ENCODE measurements at places on chromosomes 1 and 21.

DNA sequence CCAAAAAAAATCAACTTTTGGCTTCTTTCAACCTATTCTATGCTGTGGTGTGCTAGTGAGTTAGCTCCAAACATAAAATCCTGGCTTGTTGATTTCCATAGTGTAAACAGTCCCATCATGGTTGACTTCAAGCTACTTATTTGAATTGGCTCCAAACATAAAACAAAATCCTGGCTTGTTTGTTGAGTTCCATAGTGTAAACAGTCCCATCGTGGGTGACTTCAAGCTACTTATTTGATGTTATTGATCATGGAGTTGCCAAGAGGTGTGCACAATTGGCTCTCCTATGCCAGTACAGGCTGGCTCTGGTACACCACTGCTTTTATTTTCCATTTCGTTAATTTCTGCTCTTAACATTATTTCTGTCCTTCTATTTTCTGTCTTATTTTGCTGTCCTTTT is 1.8 kb upstream of the COA6 start:
- no peak for DNase-seq

GRCh38 chr1:34290831-34291230 is 114.1 kb downstream of the C1orf94 start:
- no peak for DNase-seq

GRCh38 chr1:220347654-220348175 is 75.5 kb upstream of the RAB3GAP2 start:
- DNase-seq, result no peak

DNA sequence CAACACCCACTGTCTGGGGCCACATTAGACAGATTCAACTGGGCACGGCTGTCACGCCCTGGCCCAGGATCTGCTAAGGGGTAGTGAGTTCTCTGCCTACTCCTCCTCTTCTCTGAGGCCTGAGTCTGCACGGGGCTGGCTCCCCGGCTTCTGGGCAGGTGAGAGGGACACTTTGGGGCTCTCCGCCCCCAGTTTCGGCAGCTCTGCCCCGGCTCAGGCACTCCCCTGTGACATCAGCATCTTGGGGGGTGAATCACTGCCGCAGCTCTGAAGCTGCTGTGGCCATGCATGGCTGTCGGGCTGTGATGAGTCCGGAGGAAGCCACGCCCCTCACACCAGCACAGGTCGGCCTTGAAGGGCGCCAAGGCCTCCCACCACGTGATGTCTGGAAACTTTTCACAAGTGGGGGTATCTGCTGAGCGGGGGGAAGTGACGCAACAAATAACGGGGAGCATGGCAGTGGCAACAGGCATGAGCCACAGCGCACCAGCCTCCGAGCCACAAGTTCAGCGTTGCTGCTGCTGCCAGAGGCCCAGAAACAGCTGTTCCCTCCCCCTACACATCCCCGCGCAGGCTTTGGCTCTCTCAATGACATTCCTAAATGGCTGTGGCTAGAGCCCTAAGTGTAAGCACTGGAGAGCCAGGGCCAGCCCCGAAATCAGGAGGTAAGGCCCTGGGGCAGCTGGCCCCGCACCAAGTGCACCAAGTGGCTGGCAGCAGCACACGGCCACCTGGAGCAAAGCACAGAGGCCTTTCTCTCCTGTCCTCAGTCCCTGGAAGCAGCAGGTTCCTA is 26.3 kb downstream of the ZBTB17 start:
- no peak for DNase-seq

- no peak for DNase-seq
These were observed 72.3 kb downstream of the HUNK start for GRCh38 chr21:31945141-31945540.

DNA sequence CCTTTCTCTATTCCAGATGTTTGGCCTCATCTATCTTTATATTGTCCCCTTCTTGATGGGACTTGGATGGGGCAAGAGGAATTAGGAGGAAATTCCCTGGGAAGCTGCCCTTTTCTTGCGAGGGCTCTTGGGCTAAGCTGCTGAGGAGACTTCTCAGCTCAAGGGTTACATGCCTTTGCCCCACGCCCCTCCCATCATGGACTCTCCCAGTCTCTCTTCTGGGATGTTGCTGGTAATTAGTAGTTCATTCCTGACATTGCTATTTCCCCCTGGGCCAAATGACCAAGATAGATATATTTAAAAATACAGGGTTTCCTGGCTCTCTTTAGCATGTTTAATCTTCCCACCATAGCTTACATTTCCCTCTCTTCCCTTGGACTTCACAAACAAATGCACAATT is 90.6 kb upstream of the RALGPS2 start:
- no peak for DNase-seq

GRCh38 chr1:218633238-218633988 is 288.3 kb downstream of the TGFB2 start:
- no peak for DNase-seq

- no peak for DNase-seq
These were observed 416.9 kb upstream of the USP24 start for GRCh38 chr1:55632058-55632457.

DNA sequence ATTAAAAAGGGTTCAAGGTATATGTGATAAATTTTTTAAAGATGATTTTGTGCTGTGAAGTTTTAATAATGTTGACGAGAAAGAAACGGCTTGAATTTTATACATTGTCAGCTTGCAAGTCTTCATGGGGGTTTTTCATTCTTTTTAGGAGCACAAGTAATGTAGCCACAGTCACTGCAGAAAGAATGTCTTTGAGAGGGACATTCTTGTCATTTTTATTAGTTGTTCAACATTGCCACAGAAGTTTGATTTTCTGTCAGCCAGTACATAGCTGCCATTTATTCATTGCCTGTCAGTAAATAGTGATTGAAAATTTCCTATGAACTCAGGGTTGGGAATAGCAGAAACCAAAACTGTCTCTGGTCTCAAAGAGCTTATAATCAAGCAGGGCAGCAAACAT is 156.3 kb downstream of the DHRS3 start:
- no peak for DNase-seq

GRCh38 chr1:198856601-198857000 is 217.8 kb downstream of the PTPRC start:
- DNase-seq, result no peak

- no peak for DNase-seq
These were observed 382.8 kb downstream of the AMY1C start for GRCh38 chr1:104132382-104132973.

GRCh38 chr1:167373398-167373797 is 144.9 kb downstream of the CD247 start:
- DNase-seq, result no peak

- DNase-seq, result no peak
These were observed 620.4 kb upstream of the BEND5 start for GRCh38 chr1:49397086-49397485.

DNA sequence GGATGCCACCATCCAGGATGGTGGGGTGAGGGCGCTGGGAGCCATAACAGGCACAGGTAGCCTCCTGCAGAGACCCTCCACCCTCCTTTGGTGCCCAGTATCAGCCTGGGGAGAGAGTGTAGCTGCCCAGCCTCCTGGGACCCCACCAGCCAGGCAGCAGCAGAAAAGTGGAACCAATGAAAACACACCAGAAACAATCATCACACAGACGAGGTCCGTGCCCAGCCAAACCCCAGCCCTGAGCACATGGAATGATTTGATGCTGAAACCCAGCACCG is 285.1 kb downstream of the PTPRU start:
- no peak for DNase-seq

DNA sequence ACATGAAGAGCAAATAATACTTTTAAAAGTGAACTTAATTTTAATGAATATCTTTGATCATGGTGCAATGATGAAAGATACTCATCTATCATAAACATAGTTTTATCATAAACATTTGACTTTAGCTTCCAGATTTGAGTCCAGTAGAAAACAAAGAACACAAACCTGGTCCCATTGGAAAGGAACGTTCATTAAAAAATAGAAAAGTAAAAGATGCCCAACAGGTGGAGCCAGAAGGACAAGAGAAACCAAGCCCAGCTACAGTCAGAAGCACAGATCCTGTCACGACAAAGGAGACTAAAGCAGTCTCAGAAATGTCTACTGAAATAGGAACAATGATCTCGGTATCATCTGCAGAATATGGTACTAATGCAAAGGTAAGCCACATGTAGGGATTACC is 55.6 kb upstream of the MYOCOS start:
- DNase-seq, result no peak

GRCh38 chr1:108590441-108590840 is 30.5 kb downstream of the EEIG2 start:
- DNase-seq, result no peak

DNA sequence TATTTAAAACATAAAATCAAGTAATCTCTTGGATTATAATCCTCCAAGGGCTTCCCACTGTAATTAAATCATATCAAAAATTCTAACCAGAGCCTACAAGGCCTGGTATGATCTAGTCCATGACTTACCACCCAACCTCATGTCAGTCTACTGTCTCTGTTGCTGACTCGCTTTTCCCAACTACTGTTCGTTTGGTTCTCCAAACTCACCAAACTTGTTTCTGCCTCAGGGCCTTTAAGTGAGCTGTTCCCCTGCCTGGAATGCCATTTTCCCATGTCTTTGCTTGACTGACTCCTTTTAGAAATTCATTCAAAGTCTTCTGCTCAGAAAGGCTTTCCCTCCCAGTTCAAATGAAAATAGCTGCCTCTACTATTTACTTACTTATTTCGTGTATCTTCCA is 95.9 kb downstream of the ZC3H11B start:
- DNase-seq, result no peak

DNA sequence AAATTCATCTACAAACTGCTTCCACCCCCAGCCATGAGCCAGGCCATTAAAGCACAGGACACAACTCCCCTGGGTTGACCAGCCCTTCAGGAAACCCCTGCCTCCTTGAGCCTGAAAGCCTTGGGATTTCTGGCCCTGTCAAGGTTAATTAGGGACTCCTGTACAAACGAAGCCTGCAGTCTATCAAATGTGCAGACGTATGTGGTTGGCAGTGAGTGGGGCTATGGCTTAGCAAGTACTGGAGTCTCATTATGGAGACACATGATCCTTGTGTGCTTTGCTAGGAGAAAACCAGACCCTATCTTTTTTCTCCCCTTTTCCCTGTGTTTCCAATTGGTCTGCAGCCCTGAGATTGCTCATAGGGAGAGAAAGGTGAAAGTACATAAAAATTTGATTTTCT is 588.3 kb upstream of the USP24 start:
- DNase-seq, result no peak

DNA sequence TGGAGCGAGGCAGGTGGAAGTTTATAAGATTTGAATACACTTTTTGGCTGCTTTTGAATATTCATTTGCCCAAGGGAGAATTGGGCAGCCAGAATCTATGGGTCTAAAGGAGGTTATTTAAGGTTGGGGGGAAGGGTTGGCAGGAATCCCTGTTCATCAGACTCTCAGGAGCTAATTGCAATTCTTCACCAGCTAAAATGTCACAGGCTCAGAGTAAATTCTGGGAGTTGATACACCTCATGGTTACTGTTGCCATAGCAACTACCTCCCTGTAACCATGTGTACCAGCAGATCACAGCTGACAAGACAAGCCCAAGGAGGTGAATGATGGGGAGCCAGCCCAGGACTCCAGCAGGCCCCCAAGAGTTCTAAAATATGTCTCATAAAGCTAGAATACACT is 75.5 kb downstream of the CAMK2N1 start:
- no peak for DNase-seq

GRCh38 chr1:58287894-58288623 is 258.5 kb downstream of the OMA1 start:
- DNase-seq, result no peak

- DNase-seq, result no peak
These were observed at the start of gene ADARB1 for GRCh38 chr21:45074048-45074817. TSS of gene ADARB1 (plus strand) at chr21:45074580. CDS start at chr21:45171657, 97,077 bp downstream.

GRCh38 chr1:2850502-2850901 is 49.0 kb upstream of the TTC34 start:
- no peak for DNase-seq

- no peak for DNase-seq
These were observed 24.0 kb downstream of the RGS4 start for GRCh38 chr1:163093169-163093568.

DNA sequence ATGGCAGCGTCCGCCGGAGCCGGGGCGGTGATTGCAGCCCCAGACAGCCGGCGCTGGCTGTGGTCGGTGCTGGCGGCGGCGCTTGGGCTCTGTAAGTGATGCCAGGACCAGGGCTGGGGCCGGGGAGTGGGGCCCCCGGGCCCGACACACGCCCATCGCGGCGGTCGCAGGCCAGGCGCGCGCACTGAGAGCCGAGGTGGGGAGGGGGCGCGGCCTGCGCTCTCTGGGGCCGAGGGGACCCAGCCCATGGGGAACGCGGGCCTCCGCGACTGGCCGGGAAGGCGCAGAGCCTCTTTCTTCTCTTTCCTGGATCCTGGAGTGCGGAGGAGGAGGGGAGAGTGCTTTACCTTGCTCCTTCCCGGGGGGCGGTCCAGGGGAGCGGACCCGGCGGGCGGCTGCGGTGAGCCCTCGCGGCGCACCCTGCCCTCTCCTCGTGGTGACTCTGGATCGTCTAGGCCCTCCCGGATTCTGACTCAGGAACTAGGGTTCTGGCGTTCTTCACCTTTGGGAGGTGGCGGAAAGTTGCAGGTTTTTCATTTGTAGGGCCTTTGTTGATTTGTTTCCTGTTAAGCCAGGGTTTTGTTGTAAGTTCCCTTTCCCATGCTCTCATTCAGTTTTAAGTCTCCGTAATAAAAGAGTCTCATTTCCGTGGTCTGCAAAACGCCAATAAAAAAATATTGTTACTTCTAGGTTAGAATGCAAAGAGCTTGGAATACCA is 529 bp downstream of the MPZL1 start:
- DNase-seq, result no peak

DNA sequence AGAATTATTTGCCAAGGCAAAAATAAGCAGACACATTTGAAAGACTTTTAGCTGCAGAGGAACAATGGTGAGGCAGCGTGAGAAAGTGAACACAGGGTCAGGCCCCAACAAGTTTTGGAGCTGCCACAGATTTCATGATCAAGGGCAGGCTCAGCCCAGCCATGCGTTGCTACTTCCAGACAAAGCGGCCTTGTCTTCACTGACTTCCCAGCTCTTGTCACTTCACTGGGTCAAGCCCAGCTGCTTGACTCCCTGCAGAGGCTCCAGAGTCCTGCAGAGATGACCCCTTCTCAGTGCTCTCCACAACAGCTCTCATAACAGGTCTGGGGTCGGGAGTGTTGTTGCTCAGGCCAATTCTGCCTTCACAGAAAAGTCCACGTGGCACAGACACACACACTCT is 35.8 kb downstream of the HHAT start:
- DNase-seq, result peak; percentile 42

DNA sequence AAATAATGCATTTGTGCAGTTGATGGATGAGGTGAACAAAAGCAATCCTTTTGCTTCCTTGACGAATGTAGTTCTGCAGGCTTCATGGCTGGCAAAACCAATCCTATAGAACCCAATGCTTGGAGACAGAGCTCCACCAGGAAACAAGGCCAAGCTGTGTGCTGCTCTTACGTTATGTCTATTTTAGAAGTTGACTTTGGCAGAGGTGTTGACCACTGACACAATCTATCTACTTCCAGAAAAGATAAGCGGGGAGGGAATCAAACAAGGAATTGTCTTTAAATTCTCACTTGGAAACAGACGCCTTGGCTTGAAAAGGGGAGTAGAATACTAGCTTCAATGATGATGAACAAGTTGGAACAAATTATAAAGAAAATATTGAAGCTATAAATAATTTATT is 211.2 kb downstream of the SETD4 start:
- DNase-seq, result no peak
